ENCODE measurements at places on chromosomes 1 and 21. TPM values are rescaled to one million over a fixed set of nuclear protein-coding genes. Genes with fewer than 3 reads are reported as not detected.

The LCE1D gene
- total RNA-seq, result not detected

DNA sequence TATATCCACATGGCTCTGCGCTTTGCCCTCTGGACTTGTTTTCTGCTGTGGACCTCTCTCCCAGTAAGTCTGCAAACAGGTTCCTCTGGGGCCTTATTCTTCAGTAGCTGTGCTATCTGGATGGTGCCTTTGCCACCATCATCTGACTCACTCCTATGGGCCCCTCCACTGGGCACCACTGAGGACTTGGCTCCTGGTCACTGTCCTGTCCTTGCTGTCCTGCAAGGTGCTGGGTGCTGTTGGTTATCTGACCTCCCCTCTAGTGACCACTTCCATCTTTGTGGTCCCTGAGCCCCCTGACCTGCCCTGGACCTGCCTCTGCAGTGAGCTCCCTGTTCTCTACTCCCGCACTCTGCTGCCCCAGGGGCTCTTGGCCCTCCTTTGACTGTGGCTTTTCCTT, 6.7 kb downstream of the CNIH3 start:
- DNase-seq, result no peak
- H3K4me3 ChIP-seq, result no peak overlapping the region
- peaks cover 13% of the 10 kb centered on the region for H3K27me3 ChIP-seq
- H3K27ac ChIP-seq, result no peak overlapping the region
- H3K4me1 ChIP-seq, result no peaks in the 10 kb centered on the region

DNA sequence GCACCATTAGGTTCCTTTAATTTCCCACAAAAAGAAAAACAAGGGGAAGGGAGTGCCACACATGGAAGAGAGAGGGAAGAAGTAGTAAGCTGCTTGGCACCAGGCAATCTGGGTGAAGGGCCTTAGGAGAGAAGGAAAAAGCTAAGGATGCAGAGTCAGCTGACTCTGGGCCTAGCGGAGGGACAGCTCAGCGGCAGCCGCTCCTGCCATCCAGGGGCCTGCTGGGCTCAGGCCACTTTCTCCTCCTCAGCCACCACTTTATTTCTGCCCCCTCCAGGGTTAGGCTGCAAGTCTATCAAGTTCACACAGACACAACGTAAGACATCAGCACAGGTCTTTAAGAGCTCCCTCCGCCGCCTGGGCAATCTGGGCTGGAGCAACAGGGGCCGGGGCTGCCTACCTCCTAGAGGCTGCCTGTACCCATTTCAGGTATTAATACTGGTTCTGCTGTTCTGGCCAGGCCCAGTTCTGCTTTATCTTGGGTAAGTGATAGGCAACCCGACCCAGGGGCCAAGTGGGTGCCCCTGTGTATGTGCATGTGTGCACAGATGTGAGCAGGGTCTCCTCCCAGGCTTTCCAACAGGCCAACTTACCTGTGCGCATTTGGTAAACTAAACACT, 53.6 kb downstream of the SLC45A1 start:
- no peaks in the 10 kb centered on the region for H3K36me3 ChIP-seq
- no peaks in the 10 kb centered on the region for H3K4me1 ChIP-seq
- H3K4me3 ChIP-seq, result no peak overlapping the region
- no peak for DNase-seq

- DNase-seq, result no peak
- H3K4me1 ChIP-seq, result no peaks in the 10 kb centered on the region
- H3K4me3 ChIP-seq, result no peak overlapping the region
- no peaks in the 10 kb centered on the region for H3K27me3 ChIP-seq
- H3K27ac ChIP-seq, result no peak overlapping the region
Observed at GRCh38 chr1:108925920-108926319, 37.4 kb downstream of the CLCC1 start.

The BARHL2 gene
- not detected for total RNA-seq

The ANKRD45 gene
- not detected for total RNA-seq

DNA sequence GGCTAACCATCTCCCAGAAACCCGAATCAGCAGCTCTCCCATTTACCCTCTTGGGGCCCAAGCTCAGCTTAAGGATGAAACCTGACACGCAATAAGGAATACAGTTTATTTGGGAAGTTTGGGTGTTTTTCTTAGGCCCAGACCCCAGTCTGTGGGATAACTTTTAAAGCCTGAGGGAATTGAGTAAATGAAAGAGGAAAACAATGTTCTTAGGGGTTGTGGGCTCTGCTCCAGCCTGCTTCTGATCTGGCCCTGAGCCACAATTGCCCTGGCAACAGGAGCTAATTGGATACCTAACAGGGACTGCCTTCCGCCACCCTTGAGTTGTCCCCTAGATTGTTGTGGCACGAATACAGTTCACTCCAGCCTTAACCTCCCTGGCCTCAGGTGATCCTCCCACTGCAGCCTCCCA, 20.1 kb downstream of the DYRK3 start:
- DNase-seq, result no peak
- H3K4me1 ChIP-seq, result no peaks in the 10 kb centered on the region
- H3K27ac ChIP-seq, result no peak overlapping the region
- no peaks in the 10 kb centered on the region for H3K36me3 ChIP-seq
- H3K27me3 ChIP-seq, result no peaks in the 10 kb centered on the region

The OXCT2 gene
- 4.5 TPM for total RNA-seq
